ENCODE measurements at places on chromosomes 1 and 21. TPM values are rescaled to one million over a fixed set of nuclear protein-coding genes. Genes with fewer than 3 reads are reported as not detected.

Gene PTPN22
- total RNA-seq, result 27.3 TPM

DNA sequence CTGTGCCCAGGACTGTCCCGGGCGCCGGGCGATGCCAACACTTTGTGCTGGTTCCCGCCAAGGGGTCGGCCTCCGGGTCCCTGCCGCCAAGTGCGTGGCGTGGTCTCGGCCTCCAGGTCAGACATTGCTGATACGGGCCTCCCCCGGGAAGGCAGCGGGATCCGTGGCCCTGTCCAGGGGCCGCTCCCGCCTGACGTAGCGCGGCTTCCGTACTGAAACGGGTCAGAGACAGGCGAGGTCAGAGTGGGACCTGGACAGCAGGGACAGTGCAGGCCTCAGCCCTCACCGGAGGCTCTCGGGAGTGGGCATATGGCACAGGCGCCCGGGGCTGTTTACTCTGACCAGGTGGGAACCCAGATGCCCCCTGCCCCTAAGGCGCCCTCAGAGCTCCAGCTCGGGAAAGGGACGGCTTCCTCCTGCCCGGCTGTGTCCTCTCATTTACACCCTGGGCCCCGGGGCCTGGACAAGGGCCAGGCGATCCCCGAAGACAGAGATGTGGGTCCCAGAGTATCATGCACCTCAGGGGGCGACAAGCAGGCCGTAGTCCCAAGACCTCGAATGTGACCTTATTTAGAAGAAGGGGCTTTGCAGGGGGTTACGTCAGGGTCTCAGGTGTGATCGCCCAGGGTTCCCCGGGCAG is 8.8 kb upstream of the RNF223 start:
- peak; percentile 5 for DNase-seq
- peaks cover 2% of the 10 kb centered on the region for H3K4me1 ChIP-seq
- H3K27me3 ChIP-seq, result no peaks in the 10 kb centered on the region

DNA sequence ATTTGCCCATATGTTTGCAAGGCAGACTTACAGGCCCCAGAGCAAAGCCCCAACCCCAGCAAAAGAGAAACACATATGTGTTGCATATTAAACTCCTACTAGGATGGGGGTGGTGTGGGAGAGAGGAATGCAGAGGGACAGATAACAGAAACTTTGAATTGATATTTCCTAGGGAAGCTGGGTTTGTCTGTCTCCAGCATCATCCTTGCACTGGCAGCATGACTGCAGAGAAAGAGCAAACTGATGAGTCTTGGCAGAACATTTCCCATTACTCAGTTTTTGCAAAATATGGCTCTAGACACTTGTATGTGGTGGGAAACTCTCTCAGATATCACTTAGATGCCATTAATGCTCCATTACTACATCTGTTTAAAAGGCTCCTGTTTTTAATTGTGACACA is 43.8 kb upstream of the MARK1 start:
- peaks cover 17% of the 10 kb centered on the region for H3K27me3 ChIP-seq
- no peak for DNase-seq
- no peak overlapping the region for H3K27ac ChIP-seq

GRCh38 chr21:33231526-33231925 is 1.8 kb downstream of the IFNAR2 start:
- H3K27me3 ChIP-seq, result no peaks in the 10 kb centered on the region
- DNase-seq, result no peak
- peaks cover 51% of the 10 kb centered on the region for H3K4me1 ChIP-seq
- peak overlapping the region; percentile 95 for H3K27ac ChIP-seq
- H3K4me3 ChIP-seq, result peak overlapping the region; percentile 93

Data from naive thymus-derived CD8-positive, alpha-beta T cell (primary cell).